LHCN-M2 (cell line): ENCODE measurements at places on chromosomes 11 and 22.
A peak's percentile ranks its signal among the peaks of the same experiment; 100 is the strongest.

DNA sequence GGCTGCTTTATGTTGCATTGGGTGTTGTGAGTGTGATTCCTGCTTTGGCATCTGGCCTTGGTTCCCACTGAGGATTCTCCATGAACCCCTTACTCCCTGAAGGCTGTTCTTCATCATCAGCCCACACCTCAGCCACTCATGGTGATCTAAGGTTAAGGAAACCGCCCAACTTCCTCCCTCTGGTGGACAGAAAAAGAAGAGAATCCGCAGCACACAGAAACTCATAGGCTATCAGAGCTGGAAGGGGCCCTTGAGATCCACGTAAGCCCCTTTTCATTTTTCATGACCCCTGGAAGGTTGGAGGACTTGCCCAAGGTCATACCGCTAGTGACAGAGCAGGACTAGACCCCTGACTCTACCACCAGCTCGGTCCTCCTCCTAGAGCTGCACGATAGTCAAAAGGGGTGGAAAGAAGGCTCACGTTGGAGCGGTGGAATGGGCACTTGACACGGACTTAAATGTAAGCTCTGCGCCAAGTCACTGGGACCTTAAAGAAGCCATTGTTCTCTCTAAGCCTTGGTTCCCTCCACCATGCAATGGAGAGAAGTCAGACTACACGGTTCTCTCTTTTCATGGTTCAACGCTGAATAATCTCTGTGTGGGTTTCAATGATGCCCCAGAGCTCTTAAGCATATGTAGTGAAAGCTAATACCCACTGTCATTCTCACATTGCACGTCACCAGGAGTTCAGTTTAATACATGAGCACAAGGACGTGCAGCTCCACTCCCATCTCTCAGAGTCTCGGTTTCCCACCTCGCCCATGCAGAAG lies 83.6 kb upstream of the CRTAM start:
- DNase-seq = no peak

DNA sequence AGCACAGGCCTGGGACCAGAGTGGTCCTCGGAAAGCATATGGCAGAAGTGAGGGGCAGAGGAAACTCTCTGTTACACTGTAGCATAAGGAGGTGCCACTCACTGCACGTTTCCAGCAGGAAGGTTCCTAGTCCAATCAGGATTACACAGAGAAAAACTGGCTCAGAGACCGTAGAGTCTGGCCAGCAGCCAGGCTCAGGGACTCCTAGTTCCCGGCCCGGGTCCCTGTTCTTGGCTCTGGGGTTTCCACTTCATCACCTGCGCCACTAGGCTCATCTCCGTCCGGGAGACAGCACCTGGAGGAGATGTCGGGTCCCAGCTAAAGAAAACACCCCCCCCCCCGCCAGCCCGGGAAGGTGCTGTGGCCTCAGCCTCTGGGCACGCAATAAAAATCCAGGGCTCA lies 1.1 kb downstream of the TTLL12 start:
- peak; percentile 21 for DNase-seq

DNA sequence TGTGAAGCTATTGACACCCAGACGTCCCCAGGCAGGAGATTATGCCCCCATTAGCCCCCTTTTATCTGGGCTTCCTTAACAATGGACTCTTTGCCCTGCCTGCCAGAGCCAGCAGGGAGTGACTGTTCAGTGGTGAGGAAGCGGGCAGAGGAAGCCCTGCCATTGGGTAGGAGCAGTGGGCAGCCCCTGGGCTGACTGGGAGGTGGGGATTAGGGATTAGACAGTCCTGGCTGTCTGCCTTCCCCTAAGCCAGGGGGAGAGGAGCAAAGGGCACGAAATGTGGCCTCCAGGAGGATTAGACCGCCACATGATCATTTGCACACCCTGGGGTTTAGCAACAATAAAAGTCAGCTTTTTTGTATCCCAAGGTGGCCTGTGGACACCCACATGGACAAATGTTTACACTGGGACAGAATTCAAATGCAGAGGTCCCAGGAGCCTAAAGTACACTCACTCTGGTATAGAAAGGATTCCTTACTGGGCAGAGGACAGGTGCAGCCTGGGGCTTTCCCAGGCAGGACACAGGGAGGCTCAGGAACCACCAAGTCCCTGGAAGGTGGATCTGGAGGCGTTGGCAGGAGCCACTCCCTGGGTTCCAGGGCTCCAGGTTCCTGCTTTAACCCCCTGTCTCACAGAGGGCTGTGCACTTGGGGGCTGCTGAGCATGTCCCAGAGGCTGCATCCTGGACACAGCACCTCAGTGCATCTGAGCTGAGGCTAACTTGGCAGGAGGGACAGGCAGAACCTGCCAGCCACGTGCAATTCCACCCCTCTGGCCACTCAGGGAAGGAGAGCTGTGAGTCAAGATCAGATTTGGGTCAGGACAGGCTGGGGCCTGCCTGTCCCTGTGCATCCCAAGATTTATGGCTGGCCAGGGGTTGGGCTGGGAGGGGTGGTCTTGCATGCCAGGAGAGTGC lies 2.1 kb downstream of the PNPLA3 start:
- peak; percentile 53 for DNase-seq

- no peak for DNase-seq
Measured at GRCh38 chr11:128910576-128910975, 19.4 kb downstream of the KCNJ5 start.

DNA sequence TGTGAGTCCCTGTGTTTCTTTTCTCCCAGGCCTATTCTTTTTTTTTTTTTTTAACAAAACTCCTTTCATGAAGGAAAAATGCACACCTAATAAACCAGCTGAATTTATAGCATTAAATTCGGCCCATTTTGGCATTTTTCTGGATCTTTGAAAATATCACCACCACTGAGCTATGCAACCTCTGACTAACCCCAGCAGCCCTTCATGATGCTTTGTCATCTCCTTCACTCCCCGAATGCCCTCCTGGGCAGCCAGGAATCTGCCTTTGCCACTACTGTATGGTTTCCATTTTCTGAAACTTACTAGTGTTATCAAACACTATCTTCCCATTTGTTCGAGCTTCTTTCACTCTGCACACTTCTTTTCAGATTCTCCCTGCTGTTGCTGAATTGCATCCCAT lies 97.9 kb downstream of the ZNF280B start:
- DNase-seq = peak; percentile 45

- DNase-seq = no peak
Measured at GRCh38 chr11:134906356-134906955, 494.4 kb upstream of the B3GAT1 start.

DNA sequence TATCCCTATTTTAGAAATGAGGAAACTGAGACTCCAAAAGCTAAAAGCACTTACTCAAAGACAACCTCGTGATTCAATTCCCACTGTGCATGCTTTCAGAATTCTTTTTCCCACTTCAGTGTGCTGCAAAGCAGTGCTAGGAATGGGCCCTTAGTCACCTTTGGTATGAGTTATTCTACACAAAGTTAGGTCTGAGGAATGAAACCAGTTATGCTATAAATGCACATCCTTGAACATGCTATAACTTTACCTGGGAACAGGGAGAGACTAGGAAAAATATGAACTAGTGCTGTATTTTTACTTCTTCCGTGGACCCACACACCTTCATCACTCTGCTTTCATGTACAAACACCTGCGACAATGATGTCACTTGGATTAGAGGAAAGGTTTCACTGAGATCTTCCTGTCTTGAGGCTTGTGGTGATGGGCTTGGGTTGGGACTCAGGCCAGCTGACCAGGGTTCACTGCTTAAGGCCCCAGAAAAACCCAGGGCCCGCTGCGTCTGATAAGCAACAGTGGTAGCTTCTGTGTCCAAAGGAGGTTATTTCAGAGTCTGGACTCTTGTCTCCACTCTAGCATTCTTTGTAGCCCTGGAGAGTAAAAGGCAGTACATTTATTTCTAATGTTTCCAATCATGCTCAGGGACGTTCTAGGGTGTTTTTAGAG lies 81.6 kb downstream of the ZC3H12C start:
- no peak for DNase-seq

- no peak for DNase-seq
Measured at GRCh38 chr22:23281053-23281405, 100.7 kb downstream of the BCR start.

GRCh38 chr22:18033204-18033998 lies 9.0 kb upstream of the MICAL3 start:
- peak; percentile 53 for DNase-seq

- DNase-seq = no peak
Measured at GRCh38 chr22:45151503-45151902, 12.2 kb upstream of the NUP50 start.

GRCh38 chr11:62340269-62340901 lies 3.1 kb downstream of the ASRGL1 start:
- peak; percentile 34 for DNase-seq

- DNase-seq = no peak
Measured at GRCh38 chr11:126173257-126173656, 38.2 kb downstream of the RPUSD4 start.

DNA sequence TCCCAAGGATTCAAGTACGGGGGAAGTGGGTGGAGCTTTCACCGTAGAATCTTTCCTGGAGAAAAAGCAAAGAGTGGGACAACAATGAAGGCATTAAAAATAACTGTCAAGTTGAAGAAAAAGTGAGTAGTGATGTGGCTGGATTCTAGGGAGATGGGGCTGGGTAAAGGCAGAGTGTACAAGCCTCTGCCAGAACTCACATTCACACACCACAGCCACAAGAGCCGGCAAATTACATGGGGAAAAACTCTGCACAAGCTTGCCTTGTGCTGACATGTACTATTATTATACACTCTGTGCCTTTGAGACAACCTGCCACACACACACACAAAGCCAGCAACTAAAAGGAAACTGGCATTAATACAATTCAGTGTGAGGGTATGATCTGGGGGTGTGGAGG lies 182.6 kb downstream of the LARGE1 start:
- DNase-seq = no peak

GRCh38 chr22:31244046-31244942 lies 32.2 kb downstream of the LIMK2 start:
- DNase-seq = peak; percentile 79

- DNase-seq = no peak
Measured at GRCh38 chr11:100752371-100753171, 65.5 kb downstream of the ARHGAP42 start.

GRCh38 chr11:92451063-92451462 lies 226.4 kb downstream of the FAT3 start:
- no peak for DNase-seq

DNA sequence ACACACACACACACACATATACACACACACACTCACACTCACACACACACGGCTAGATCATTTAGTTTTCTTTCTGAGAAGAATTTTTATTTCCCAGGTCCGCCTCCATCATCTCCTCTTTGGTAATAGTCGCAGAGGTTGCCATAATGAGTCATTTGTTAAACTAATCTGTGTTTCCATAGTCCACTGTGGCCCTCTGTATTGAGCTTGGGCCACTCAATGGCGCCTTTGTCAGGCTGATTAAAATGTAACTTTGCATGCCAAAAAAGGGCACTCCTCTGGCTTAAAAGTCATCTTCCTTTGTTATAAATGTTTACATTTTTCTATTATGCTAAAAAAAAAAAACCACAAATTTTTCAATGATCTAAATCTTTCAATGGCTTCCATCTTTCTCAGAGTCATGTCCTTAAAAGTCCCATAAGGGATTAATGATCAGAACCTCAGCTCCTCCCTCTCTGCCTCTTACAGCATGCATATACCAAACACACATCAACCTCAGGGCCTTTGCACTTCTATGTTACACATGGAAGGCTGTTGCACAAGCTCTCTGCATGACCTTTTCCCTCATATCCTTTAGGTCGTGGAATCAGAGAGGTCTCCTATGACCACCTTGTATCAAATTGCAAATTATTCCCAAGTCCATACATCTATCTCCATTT lies 35.3 kb downstream of the EHF start:
- no peak for DNase-seq

GRCh38 chr11:94741022-94741679 lies 27.0 kb upstream of the AMOTL1 start:
- DNase-seq = peak; percentile 61

GRCh38 chr22:50189849-50190181 lies 4.1 kb downstream of the TRABD start:
- no peak for DNase-seq

- no peak for DNase-seq
Measured at GRCh38 chr11:13047884-13048283, 38.8 kb downstream of the RASSF10 start.

- no peak for DNase-seq
Measured at GRCh38 chr22:42871146-42872050, 14.3 kb upstream of the ARFGAP3 start.

DNA sequence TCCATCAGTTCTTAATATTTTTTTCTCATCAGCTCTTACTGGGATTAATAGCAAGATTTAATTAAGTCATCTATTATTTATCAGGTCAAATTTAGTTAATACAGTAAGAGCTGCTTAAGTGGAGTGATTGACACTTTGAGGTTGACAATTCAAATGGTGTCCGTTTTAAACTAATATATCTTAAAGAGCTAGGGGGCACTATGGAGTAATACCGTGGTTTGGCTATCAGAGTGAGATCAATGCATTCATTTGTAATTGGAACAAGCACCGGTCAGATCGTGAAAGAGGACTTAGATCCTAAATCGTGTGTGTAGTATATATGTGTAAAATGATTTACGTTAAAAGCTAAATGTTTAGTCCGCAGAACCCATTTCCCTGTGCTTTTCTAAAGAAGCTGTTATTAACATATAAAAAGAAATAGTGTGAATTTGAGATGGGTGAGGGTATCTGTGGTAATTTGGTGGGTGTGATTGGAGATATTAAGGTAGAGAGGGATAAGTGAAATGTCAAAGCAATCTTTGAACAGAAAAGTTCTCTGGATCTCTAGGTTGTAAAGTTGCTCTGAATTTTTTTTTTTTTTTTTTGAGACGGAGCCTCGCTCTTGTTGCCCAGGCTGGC lies 2.3 kb downstream of the SIK2 start:
- DNase-seq = peak; percentile 42

DNA sequence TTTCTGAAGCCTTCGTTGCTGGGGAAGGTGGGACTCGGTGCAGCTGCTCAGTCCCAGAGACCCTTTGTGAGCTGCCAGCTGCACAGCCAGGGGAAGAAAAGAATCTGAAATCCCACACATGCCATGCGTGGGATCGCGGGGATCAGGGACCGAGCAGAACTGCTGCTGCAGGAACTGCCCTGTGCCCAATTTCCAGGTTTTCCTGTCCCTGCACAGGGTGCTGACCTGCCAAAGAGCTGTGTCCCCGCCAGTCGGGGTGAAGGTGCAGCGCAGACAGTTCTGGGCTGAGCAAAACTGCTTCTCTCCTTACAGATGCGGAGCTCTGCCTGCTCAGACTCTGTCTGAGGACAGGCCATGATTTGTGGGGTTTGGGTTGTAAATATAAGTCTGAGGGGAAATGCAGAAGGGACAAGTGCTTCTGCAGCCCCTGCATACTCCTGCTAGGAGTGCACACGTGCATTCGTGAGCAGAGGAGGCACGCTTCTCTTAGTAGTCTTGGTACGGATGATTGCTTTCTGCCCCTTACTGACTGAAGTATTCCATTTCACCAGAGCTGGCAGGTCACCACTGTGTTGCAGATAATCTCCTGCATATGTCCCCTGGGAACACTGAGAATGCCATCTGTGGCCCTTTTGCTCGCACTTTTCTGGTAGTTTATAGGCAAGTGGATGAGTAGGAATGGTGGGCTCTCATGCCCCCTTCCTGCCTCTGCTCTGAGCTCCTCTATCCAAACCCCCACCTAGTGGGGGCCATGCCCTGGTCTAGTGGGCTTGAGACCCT lies 141.4 kb downstream of the PARVA start:
- no peak for DNase-seq
